ENCODE measurements at places on chromosomes 1 and 21.

DNA sequence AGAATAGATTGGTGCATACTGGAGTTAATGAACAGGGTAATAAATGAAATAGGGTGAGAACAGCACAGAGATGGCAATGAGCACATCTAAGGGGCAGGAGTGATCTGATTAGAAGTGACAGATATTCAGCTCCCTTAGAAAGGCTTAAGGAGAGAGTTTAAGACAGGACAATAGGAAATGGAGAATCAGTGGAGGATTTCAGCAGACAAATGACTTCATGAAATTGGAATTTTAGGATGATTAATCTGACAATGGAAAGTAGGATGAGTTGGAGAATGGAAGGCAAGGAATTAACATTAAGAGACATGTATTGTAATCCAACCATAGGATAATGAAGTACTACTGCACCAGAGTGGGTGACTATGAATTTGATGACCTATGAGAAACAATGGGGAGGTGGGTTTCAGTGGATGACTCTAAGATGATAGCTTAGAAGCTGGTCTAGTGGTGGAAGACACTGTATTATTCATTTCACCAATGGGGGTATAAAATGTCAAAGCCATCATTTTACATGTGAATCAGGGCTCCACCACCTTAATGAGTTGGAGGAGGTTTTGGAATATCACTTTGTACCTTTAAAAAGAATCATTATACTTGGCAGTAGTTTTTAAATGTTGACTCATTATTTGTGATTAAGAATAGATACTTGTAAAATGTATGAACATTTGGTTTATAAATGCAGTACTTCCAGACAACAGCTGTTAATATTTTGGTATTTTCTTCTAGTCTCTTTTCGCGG is 139.1 kb downstream of the PLA2G4A start:
- no peak for DNase-seq

- DNase-seq, result no peak
Measured at GRCh38 chr1:199089393-199090122, 450.7 kb downstream of the PTPRC start.

DNA sequence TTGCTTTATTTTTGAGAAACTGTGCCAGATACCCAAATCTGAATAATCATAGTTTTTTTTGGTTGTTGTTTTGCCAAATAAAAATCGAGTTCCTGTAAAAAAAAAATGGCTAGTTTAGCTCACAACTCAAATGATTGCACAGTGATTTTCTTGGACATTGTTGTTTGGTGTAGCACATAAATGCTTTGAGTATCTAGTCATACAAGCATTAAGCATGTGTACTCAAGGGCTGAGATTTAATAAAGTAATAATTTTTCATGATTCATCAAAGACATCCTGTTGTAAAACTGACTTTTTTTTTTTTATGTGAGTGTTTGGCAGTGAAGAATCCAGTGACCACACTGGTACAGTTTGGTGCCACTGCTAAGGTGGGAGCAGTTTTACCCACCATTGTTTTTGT is 18.8 kb downstream of the ITSN1 start:
- DNase-seq, result no peak

GRCh38 chr1:156857532-156857931 is 1.4 kb downstream of the INSRR start:
- DNase-seq, result no peak

DNA sequence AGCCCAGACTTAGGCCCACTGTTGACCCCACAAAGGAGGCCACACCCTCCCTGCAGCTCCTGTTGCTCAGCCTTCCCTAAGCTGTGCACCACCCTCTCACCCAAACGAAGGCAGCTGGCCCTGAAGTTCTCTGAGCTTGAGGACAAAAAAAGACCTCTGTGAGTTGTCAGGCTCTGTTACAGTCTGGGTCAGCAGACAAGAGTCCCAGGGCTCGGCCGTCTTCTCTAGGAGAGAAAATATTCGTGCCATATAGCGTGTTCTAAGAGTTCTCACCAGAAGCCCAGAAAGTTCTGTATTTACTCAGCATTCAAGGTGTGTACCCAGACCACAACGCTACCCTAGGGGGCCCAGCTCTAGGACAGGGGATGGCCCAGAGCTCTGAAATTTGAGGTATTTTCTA is 25.5 kb upstream of the LYST start:
- DNase-seq, result no peak

GRCh38 chr1:88557014-88557413 is 127.1 kb upstream of the PKN2 start:
- DNase-seq, result no peak

DNA sequence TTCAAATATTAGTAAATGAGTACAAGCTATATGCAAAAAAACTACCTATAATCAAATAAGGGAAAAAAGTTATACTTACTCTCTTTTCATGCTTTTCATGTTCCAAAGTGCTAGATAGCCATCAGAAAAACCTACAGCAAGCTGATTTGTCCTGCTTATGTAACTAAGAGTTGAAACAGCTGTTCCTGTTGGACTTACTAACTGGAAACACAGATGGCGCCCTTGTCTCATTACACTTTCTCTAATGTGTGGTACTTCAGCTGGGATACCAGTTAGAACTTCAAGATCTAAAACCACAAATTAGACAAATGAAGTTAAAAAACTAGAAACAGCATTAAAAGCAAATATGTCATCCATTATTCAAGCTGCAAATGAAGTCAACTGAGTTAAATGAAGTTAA is 24.3 kb downstream of the AHCTF1 start:
- DNase-seq, result no peak

- DNase-seq, result no peak
Measured at GRCh38 chr1:67415041-67415440, 15.2 kb downstream of the SERBP1 start.

- peak; percentile 32 for DNase-seq
Measured at GRCh38 chr1:16351456-16351993, 755 bp downstream of the FBXO42 start.

DNA sequence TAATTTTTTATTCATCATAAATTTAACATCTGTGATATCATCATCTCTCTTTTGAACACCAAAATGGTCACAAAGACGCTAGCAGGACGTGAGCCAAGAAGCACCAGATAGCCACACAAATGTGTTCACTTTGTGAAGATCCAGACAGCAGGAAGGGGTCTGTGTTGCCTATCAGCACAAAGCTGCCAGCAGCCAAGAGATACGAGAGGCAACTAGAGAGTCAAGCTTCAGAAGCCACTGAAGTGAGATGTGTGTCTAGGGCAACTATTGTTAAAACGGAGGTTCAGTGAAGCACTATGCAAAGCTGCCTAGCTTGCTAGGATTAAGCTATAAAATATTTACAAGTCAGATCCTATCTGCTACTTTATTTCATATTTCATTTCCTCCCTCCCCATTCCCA is 45.3 kb downstream of the NDC1 start:
- DNase-seq, result no peak

DNA sequence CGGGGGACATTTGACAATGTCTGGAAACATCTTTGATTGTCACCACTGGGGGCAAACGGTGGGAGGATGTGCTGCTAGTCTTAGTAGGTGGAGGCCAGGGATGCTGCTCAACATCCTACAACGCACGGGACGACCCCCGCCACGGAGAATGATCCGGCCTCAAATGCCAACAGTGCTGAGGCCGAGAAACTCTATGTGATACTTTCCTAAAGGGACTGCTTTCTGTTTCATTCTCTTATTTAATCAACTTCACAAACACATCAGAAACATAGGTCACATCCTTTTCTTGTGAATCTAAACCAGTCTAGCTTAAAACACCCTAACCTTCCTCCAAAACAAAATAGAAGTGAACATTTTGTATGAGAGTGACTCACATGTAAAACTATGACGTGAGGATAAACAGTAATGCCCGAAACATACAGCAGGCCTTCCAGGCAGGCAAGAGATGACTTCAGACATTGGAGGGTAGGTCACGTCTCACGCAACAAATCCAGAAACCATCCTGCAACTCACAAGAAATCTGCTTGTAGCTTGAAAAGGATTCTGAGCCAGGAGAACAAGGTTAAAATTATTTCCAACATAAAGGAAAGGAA is 37.2 kb upstream of the ETS2 start:
- DNase-seq, result no peak

- no peak for DNase-seq
Measured at GRCh38 chr1:91828583-91829281, 57.2 kb downstream of the TGFBR3 start.

DNA sequence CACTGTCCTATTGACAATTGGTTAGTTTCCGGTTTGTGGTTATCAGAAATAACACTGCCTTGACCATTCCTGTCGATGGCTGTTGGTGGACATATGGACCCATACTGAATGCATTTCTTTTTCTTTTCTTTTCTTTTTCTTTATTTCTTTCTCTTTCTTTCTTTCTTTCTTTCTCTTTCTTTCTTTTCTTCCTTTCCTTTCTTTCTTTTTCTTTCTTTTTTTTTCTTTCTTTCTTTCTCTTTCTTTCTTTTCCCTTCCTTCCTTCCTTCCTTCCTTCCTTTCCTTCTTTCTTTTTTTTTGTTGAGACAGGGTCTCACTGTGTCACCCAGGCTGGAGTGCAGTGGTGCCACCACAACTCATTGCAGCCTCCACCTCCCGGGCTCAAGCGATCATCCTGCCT is 24.4 kb downstream of the RIPPLY3 start:
- no peak for DNase-seq

DNA sequence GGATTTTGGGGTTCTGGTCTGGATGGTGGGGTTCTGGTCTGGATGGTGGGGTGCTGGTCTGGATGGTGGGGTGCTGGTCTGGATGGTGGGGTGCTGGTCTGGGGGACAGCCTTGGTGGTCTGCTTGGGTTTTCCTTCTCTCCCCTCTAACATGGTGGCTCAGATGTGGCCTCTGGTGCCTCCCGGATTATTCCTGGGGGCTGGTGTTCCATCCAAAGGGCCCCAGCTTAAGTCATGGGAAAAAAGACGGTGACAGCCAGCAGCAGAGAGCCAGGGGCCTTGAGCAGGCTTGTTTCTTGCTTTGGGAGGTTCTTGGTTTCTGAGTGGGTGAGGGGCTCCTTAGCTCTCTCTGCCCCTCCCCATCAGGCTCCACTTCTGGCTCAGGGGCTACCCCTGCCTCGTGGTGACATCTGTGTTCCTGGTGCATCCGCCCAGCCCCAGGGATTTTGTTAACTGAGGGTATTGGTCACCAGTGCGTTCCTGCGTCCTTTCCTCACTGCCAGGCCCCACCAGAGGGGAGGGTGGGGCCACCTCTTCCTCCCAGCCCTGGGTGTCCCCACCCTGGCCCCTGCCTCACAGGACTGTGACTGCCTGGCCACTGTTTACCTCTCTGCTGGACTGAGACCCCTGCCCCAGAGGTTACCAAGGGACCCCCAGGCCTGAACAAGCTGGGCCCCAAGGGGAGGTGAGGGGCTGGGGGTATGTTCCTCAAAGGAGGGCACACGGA is 43.2 kb upstream of the ACTRT2 start:
- DNase-seq, result no peak

DNA sequence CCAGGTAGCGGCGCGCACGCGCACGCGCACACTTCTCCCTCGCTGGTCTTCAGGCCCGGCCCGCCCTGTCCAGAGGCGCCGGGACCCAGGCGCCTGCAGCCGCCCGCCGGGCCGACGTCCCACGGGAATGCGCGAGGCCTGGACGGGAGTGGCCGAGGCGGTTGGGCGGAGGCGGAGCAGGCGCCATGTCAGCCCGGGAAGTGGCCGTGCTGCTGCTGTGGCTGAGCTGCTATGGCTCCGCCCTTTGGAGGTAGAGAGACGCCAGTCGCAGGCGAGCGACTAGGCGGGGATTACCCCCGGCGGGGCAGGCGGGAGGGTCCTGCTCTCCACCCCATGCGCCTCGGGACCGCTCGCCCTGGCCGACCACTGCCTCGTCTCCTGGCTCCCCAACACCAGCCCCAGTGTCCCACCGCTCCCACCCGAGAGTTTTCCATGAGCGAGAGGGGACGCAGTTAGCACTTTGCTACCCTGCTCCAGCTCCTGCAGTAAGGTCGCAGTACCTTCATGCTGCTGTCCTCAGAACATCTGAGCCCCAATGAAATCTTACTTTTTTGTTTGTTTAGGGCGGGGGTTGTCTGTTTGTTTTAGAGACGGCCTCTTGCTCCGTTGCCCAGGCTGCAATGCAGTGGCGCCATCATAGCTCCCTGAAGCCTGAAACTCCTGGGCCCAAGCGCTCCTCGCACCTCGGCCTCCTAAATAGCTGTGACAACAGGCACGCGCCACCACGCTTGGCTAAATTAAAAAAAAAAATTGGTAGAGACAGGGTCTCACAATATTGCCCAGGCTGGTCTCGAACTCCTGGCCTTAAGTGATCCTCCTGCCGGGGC is at the start of gene CATSPERE:
CATSPERE (plus strand) TSS at position 29 of the 827 bp plus-strand sequence; CDS start at position 186, 157 bp downstream.
- DNase-seq, result peak; percentile 50

- no peak for DNase-seq
Measured at GRCh38 chr1:43101061-43101460, 71.0 kb downstream of the EBNA1BP2 start.

GRCh38 chr1:119674111-119674526 is 26.1 kb upstream of the ZNF697 start:
- DNase-seq, result no peak

DNA sequence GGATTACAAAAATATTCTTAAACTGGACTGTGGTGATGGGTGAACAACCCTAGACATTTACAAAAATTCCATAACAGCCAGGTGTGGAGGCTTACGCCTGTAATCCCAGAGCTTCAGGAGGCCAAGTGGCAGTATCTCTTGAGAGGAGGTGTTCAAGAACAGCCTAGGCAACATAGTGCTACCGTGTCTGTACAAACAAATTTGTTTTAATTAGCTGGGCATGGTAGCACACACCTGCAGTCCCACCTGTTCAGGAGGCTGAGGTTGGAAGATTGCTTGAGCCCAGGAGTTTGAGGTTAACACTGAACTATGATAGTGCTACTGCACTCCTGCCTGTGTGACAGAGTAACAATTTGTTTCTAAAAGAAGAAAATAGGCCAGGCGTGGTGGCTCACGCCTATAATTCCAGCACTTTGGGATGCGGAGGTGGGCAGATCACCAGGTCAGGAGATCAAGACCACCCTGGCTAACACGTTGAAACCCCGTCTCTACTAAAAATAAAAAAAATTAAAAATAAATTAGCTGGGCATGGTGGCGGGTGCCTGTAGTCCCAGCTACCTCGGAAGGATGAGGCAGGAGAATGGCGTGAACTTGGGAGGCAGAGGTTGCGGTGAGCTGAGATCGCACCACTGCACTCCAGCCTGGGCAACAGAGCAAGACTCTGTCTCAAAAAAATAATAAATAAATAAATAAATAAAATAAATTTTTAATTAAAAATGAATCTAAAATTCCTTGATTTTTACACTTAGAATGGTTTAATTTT is 37.1 kb downstream of the ARID4B start:
- DNase-seq, result no peak

GRCh38 chr1:16032388-16033102 is 10.7 kb downstream of the CLCNKA start:
- peak; percentile 25 for DNase-seq

GRCh38 chr21:26683996-26684395 is 110.9 kb upstream of the CYYR1 start:
- DNase-seq, result no peak

GRCh38 chr1:228936881-228937280 is 201.6 kb downstream of the RHOU start:
- no peak for DNase-seq

GRCh38 chr1:154611150-154611862 is 3.3 kb upstream of the ADAR start:
- no peak for DNase-seq

DNA sequence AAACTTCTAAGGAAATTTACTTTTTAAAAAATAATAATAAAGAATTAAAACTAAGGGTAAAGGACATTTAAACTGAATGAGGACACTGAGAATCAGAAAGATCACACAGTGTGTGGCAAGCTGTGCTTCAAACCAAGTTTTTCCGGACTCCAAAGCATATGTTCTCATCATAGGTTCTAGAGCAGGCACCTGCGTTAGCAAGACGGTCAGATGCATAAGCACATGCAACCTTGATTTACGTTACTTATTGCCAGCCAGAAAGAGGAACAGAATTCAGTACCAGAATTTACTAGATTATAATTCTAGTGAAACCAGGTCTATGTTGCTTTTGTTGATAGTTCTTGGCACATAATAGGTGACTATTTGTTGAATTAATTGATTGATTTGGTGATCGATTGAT is 6.2 kb upstream of the LBR start:
- no peak for DNase-seq

All from hypothalamus (tissue), 51 donors.